NCI-H1092 (cell line): ENCODE measurements at places on chromosomes 6 and 20.

DNA sequence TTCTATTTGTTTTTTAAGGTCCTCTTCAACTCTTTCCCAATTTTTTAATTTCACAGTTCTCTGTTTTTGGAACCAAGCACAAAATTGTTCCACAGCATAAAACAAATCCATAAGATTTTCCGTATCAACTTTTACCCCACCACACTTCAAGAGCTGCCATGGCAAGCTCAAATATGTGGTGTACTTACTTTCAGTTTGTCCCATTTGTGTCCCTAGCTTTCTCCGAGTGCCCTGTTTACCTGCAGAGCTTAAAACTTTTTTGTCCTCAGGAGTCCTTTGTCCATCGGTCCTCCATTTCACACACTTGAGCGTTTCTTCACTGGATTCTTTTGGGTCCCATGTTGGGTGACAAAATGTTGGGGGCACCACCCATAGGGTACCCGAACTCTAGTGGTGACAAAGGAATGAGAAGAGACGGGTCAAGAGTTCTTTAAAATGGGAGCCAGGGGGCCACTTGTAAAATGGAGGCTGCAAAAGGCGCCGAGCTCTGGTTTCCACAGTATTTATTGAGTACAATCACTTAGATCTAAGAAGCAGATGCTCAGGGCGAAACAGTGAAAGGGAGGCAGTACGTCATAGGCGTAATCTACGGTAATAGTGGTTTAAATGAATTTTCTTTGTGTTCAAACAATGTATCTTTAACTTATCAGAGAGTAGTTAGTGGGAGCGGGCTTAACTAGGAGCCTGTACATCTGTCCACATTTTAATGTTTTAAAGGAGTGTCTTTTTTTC is 39.8 kb upstream of the SERINC1 start:
- DNase-seq = no peak

GRCh38 chr6:33571637-33572316 is 8.3 kb downstream of the BAK1 start:
- DNase-seq = no peak

- DNase-seq = no peak
Observed at GRCh38 chr6:147508866-147509608, 547 bp downstream of the SAMD5 start.

- no peak for DNase-seq
Observed at GRCh38 chr6:33116841-33117711, 41.3 kb downstream of the HLA-DPB1 start.

GRCh38 chr6:148274809-148275208 is 67.8 kb upstream of the SASH1 start:
- DNase-seq = no peak

GRCh38 chr6:25410102-25410501 is 130.9 kb downstream of the CARMIL1 start:
- no peak for DNase-seq

DNA sequence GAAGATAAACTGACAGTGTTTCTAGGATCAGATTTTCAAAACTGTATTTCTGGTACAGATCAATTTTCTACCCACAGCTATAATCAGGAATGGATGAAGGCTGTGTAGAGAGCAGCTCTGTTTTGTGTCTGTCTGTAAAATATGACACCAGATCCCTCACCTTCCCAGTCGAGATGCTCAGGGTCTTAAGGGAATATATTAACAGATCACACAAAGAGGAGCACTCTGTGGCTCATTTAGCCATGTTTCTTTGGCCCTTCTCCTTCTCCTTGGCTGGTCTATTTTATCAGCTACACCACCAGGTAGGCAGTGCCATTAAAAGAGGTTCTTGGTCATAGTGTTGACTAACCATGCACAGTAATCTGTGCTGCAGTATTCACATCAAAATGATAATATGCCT is 82.6 kb downstream of the PREP start:
- DNase-seq = no peak
